ENCODE measurements at places on chromosomes 4 and X. TPM values are rescaled to one million over a fixed set of nuclear protein-coding genes. Genes with fewer than 3 reads are reported as not detected.

MAGEA9B gene
- not detected for total RNA-seq

- peaks cover 3% of the 10 kb centered on the region for H3K4me1 ChIP-seq
- H3K27ac ChIP-seq: no peak overlapping the region
- peaks cover 2% of the 10 kb centered on the region for H3K36me3 ChIP-seq
These were observed 31.4 kb upstream of the BBS12 start for GRCh38 chr4:122701061-122701460.

DNA sequence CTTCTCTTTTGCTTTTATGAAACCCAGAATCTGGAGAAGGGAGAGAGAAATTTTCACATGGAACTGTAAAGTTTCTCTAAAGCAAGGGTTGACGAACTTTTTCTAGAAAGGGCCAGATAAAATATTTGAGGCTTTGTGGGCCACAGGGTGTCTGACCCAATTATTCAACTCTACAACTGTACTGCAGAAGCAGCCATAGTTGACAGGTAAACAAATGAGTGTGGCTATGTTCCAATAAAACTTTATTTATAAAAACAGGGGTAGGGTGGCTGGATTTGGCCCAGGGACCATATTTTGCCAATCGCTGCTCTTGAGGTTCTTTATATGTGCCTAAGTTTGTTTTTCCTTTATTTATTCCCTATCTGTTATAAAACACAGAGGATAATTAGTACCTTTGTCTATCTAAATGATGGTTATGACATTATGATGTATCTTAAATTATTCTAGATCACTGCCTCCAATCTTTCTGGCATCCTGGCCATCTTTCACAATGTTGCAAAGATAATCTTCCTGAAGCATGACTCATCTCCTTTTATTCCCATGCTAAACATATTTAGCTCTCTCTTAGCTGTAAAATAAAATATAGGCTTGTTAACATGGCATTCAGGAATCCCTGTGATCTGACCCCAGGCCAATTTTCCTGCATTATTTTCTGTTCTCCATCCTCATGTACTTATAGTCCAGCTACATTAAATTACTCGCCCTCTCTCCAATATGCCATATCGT, 106.8 kb upstream of the CBLL2 start:
- H3K27me3 ChIP-seq: peaks cover 7% of the 10 kb centered on the region
- no peaks in the 10 kb centered on the region for H3K36me3 ChIP-seq
- no peaks in the 10 kb centered on the region for H3K4me1 ChIP-seq
- DNase-seq: no peak
- H3K27ac ChIP-seq: no peak overlapping the region

GRCh38 chr4:47930971-47931804, 16.8 kb upstream of the NFXL1 start:
- peaks cover 30% of the 10 kb centered on the region for H3K27me3 ChIP-seq
- no peak overlapping the region for H3K27ac ChIP-seq
- no peak for DNase-seq
